ENCODE measurements at places on chromosomes 12 and 14.

DNA sequence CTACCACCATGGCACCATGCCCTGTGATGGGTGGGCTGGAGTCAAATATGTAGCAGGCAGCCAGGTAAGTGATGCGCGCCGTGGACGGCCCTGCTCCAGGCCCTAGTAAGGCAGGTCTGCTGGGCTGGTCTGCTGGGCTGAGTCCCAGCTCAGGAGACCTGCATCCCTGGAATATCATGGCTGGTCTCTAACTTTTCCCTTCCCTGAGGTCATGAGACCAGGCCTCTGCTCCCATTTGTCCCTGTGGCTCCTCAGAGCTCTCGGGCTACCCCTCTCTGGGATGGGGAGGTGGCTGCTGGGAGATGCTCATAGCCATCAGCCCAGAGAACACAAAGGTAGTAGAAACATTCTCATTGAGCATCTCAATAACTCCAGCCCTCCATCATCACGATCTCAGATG, 19.8 kb upstream of the KCNA5 start:
- no peak for DNase-seq

- no peak for DNase-seq
Observed at GRCh38 chr12:85616201-85616600, 220.0 kb downstream of the RASSF9 start.

GRCh38 chr12:64218597-64218996, 3.5 kb downstream of the KICS2 start:
- DNase-seq, result no peak

DNA sequence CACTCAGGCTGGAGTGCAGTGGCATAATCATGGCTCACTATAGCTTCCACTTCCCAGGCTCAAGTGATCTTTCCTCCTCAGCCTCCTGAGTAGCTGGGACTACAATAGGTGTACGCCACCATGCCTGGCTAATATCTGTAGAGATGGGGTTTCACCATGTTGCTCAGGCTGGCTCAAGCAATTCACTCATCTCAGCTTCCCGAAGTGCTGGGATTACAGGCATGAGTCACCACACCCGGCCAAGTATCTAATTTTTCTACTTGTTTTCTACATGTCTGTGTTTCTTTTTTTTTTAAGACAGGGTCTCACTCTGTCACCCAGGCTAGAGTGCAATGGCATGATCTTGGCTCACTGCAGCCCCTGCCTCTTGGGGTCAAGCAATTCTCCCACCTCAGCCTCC, 119.7 kb upstream of the MED13L start:
- no peak for DNase-seq

DNA sequence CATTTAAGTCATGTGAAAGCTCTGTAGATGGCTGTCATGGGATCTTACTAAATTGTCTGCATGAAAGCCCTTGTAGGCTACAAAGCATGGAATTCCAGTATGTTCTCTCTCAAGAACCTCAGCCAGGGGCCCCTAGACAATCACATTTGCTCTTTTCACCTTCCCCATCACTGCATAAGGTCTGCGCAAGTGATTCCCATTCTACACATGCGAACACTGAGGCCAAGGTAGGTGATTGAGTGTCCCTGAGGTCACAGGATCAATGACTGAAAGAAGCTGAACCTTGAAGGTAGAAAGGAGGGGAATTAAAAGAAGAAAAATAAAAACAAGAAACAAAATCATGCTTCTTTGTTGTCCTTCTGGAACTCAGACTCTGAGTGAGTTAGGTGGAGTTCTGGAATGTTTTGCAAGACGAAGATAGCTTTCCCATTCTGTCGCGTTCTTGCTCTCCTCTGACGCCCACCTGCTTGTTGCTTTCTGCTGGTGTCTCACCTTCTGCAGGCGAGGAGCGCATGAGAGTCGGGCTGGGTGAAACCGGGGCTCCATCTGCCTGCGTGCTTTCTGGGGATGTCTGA, 79.9 kb downstream of the SPRING1 start:
- DNase-seq, result no peak

DNA sequence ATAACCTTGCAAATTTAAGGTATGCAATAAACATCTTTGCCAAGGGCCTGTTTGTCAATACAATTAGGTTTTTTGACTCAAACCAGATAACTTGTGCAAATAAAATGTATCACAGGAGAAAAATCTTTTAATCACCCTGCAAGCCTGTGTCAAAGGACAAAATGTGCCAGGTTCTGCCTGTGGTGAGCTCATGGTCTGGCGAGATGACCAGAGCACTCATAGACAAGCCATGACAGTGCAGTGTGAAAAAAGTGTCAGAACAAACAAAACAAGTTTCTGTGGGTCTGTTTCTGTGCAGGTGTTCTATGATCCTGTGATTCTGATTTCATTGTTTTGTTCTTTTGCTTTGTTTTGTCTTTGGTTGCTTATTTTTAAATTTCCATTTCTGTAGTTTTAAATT, 847.2 kb downstream of the VRK1 start:
- DNase-seq, result no peak

All from thoracic aorta (tissue), 2 donors.